ENCODE measurements at places on chromosomes 11 and 22.

DNA sequence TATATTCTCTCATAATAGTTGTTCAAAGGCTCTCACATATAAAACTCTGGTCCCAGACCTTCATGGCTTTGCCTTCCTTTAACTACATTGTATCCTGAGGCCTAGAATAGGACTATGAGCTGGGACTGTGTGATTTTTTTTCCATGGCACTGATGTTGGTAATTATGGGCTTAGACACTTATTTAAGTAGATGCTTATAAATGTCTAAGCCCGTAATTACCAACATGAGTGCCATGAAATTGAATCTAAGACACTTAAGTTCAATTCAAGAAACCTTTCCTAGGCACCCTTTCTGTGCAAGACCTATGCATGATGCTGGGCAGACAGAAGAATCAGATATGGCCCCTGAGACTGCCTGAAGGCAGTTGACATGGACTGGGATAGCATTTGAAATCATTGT, 63.0 kb downstream of the P4HA3 start:
- DNase-seq, result no peak

- DNase-seq, result no peak
Measured at GRCh38 chr11:62512961-62513360, 33.6 kb downstream of the AHNAK start.

- DNase-seq, result no peak
Measured at GRCh38 chr11:119729581-119729927, 554 bp upstream of the NECTIN1 start.

DNA sequence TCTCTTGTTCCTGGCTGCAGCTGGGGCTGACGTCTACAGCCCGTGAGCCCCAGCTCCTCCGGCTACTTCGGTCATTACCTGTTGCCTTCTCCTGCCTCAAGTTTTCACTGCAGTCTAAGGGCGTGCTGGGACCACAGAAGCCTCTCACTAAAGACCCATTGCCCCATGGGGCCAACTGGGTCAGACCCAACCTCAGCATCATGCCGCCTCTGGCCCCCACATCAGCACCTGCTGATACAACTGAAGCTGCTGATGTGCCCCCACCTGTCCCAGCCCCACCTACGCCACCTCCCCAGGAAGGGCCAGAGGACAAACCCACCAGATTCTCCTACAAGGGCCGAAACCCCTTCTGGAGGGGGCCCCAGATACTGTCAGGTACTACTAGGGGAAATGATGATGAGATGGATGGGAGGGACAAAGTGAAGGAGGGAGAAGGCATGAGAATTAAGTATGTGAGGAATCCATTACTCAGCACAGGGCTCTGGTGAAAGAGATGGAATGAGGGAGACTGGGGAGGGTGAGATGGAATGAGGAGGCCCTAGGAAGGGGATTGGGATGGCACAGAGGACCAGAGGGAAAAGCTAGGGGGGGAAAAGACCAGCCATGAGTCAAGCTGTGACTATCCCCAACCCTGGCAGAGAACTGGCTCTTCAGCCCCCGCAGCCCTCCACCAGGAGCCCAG, 5.1 kb downstream of the C11orf42 start:
- DNase-seq, result no peak

DNA sequence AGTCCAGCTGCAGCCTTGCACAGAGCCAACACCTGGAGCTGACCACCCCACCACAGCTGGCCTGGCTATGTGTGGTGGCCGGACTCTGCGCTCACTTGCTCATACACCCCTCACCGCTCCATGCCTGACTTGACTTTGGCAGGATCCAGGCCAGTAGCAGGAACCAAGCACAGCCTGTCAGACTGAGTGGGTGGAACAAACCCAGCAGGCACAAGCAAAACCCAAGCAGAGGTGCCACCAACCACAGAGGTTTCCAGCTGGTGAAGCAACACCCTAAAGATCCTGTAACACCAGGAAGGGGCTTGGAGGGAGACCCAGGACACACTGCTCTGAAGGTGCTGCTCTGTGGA, 44.9 kb upstream of the WNT11 start:
- no peak for DNase-seq

- no peak for DNase-seq
Measured at GRCh38 chr22:20253161-20253560, 15.0 kb downstream of the RTN4R start.

DNA sequence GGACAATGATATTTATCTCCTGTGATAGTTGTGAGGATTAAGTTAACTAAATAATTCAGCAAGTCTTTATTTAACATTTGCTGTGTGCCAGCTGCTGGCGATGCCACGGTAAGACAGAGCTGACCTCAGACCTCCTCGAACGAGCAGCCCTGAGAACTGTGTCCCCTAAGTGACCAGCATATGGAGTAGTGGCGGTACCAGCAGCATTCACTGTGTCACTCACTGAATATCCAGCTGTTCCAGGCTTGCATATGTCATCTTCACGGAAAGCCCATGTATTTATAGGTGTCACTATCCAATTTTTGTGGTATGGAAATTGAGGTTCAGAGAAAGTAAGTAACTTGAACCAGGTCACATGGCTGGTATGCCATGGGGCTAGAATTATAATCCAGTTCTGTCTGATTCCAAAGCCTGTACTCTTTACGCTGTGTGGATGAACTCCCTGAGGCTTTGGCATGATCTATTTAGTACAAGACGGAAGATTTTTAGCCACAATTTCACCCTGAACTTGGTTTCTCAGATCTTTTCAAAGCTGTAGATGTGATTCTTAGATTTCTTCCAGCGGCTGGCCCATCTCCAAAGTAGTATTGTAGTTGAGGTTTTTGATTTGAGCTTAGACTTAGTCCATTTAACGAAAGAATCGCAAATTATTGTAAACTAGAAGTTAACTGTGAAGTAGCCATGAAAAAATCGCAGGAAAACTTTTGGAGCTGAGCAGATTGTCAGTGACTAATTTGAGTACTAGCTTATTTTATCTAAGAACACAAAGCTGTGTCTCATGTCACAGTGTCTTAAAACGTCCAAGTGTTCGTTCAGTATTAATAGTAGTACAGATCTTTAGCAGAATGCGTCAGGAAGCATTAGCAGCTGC, 49.4 kb upstream of the MYO18B start:
- DNase-seq, result no peak

DNA sequence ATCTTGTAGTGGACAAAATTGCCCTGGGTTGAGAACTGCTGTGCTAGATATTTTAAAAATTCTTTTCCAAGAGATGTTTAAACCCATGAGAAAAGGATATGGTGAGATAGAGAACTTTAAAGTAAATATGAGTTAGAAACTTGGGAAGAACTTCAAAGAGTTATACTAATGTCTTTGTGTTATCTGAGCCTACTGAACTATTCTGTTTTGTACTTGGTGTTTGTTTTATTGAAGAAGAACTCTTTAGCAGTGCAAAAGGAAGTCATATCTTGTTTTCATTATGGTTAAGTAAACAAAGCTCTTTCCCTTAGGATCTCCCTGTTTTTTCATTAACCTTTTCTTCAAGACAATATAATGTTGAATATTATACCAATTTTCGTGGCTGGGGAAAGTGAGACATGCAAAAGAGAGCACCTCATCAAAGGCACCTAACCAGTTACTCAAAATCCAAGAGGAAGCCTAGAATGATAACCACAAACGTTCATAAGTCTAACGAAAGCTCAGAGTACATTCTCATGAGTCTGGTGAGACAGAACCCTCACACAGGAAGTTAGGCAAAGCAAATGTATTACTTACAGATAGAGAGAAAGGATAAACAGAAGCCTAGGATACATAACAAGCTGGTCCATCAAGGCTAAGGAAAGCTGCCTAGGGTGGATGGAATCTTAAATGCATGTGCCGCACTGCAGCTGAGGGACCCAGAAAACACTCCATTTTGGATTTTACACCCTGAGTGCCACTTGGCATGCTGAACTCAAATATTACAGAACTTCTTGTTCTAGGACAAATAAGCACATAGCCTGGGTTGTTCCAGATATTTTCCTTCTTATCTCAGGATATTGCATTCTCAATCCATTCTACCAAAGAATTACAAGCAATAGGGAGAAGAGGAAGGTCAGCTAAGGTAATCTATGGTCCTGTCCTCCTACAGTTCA, 112.5 kb upstream of the ANO3 start:
- no peak for DNase-seq

DNA sequence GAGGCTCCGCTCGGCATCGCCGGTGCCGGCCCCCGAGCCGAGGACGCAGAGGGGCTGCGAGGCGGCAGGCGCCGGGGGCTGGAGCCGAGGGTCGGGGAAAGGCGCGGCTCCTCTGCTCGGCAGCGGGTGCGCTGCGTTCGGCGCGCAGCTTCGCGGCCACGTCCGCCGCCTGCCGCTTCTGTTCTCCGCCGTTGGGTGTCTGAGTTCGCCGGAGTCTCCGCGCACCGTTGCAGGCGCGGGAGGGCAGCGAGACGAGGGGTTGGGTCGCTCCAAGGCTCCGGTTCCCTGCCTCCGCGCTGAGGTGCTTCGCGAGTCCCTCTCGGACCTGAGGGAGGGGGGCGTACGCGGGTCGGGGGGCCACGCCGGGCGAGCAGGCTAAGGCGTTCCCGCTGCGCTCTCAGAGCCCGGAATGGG, 347 bp downstream of the MN1 start:
- DNase-seq, result no peak

DNA sequence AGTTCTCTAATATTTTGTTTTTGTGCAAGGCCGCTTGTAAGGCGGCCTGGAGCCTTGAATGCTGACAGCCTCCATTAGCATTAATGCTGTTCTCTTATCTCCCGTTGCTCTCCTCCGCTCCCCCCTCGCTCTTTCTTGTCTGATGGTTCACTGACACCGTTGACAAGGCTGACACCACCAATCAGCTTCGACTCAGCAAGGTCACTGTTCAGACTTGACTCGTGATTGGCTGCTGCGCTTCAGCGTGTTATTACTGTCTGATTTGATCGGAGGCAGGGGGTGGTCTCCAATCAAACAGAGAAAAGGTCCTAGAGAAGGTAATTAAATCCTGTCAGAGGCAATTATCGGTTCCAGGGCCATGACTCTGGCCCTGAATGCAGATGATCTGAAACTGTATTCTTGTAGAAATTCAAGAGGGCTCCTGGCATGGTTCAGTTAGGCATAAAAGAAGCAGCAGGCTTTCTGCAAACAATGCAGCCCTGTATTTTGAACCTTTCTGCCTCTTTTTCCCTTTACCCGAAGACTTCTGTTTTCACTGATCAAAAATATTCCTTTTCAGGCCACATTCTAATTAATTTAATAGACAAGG, 49.3 kb upstream of the MPPED2 start:
- no peak for DNase-seq

DNA sequence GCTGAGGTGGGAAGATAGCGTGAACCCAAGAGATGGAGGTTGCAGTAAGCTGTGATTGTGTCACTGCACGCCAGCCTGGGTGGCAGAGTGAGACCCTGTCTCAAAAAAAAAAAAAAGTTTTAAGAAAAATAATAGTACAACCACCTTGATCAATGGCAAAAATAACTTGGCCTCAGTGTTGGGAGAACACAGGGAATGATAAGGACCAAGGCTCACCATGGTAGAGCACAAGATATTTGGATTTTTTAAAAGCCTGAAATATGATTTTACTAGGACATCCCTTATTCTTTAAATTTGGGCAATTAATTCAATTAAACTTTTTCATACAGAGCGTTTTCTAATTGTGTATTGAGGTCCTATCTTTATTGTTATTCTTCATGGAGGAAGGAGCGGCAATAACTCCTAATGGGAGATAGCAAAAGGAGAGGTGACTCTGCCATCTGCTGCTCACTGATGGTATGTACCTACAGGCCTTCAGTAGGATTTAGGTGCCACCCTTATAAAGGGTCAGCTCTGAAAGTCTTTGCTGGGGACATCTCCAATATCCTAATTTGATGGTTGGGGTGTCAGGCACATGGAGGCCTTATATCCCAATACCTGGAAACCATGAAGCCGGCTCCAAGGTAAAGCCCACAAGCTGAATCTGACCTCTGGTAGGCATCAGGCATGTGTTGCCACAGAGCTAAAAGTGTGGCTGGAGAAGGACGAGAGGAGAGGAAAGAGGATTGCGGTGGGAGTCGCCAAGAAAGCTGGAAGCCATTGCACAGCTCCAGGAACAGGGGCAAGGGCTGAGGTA, 21.9 kb upstream of the POLD3 start:
- no peak for DNase-seq

DNA sequence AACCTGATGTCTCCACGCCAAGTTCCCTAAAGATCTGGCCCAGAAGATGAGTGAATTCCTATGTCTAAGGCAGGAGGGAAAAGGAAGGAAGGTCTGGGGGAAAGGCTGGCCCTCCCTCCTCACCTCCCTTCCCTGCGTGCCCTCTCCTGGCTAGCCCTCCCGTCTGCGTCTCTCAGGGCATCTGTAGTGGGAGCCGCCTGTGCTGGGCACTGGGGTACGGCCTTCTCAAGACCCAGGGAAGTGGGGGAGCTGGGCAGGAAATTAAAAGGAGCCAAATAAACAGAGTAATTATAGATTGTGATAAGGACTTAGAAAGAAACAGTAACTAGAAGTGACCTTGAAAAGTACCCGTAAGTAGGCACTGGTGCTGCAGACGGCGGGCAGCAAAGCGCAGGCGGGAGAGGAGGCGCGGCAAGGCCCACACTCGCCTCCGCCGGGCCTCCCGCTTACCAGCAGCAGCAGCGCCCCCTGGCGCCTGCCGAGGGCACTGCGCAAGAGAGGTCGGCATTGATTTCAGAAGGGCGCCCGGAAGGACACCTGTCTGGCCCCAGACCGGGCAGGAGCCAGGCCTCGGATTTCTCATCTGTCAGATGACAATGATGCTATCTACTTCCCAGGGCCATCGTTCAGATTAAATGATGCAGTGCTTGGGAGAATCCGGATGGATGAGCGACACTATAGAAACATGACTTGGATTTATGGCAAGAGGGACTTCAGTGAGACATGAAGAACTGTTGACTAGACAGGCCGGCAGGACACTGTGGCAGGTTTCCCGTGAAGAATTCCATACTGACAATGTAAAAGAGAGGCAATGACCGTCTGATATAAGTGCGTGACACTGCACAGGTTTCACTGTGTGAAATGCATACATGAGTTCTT, 7.3 kb downstream of the KCNJ1 start:
- peak; percentile 67 for DNase-seq

DNA sequence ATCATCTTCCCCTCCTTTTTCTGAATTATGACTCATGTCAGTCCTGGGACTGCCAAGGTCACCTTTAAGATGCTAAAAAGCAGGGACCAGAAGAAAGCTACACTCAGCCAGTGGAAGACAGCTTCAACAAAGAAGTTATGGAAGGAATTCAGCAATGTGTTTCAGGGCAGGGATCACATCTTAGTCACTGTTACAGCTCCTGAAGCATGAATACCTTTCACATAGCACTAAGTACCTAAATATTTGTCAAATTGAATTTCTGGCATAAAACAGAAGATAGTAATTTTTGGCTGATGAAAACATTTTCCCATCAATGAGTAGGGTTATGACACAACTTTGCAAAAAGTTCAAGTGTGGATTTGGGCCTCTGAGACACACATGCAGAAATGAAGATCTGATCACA, 5.2 kb downstream of the DDB1 start:
- no peak for DNase-seq
